Activated CD4-positive, alpha-beta T cell treated with anti-CD3 and anti-CD28 coated beads, Interleukin-2, amount 10 ng/mL, durations not matched to agents 7 days and 5 days (primary cell): ENCODE measurements at places on chromosomes 4 and X. TPM values are rescaled to one million over a fixed set of nuclear protein-coding genes. Genes with fewer than 3 reads are reported as not detected.
A peak's percentile ranks its signal among the peaks of the same experiment; 100 is the strongest.

GRCh38 chr4:10526429-10527222 lies 69.4 kb upstream of the ZNF518B start:
- H3K4me1 ChIP-seq = no peaks in the 10 kb centered on the region
- H3K4me3 ChIP-seq = no peak overlapping the region
- no peak for DNase-seq
- H3K27me3 ChIP-seq = peaks cover 2% of the 10 kb centered on the region
- H3K36me3 ChIP-seq = no peaks in the 10 kb centered on the region
- no peak overlapping the region for H3K27ac ChIP-seq

GRCh38 chrX:118550792-118551191 lies 55.2 kb downstream of the DOCK11 start:
- no peaks in the 10 kb centered on the region for H3K27me3 ChIP-seq
- H3K4me1 ChIP-seq = peaks cover 31% of the 10 kb centered on the region
- H3K36me3 ChIP-seq = peaks cover 40% of the 10 kb centered on the region
- H3K4me3 ChIP-seq = no peak overlapping the region
- no peak for DNase-seq

The SPANXA2 gene
- total RNA-seq = not detected

The PABPC1L2B gene
- total RNA-seq = not detected

DNA sequence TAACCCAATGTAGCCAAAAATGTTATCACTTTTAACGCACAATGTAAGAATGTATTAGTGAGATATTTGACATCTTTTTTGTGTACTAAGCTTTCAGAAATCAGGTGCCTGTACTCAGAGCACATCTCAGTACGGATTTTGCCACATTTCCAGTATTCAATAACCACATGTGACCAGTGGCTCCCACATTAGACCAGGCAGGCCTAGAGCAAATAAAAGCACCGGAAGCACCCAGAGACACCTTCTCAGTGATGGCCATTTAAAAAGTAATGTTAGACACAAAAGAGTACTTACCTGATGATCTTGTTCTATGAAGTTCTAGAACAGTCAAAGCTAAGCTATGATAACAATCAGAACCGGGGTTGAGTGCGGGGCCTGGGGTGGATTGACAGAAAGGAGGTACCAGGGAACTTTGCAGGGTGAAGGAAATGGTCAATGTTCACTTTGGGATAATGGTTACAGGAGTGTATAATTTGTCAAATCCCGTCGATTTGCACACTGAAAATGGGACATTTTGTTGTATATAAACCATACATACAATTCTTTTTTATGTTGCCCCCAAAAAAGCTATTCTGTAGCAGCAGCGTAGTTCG lies 1.2 kb downstream of the CTPS2 start:
- no peak for DNase-seq
- H3K4me3 ChIP-seq = peak overlapping the region; percentile 70
- H3K27ac ChIP-seq = peak overlapping the region; percentile 81
- peaks cover 3% of the 10 kb centered on the region for H3K36me3 ChIP-seq
- peaks cover 18% of the 10 kb centered on the region for H3K4me1 ChIP-seq

- DNase-seq = no peak
- peaks cover 17% of the 10 kb centered on the region for H3K36me3 ChIP-seq
- H3K4me1 ChIP-seq = peaks cover 3% of the 10 kb centered on the region
- no peak overlapping the region for H3K4me3 ChIP-seq
Observed at GRCh38 chrX:56309881-56310280, 77.7 kb downstream of the KLF8 start.

The TLL1 gene
- total RNA-seq = not detected

- H3K4me1 ChIP-seq = no peaks in the 10 kb centered on the region
- no peaks in the 10 kb centered on the region for H3K36me3 ChIP-seq
- DNase-seq = no peak
- peaks cover 3% of the 10 kb centered on the region for H3K27me3 ChIP-seq
- H3K4me3 ChIP-seq = no peak overlapping the region
Observed at GRCh38 chr4:75429208-75429607, 85.0 kb downstream of the RCHY1 start.
